ENCODE measurements at places on chromosomes 12 and 14.
A peak's percentile ranks its signal among the peaks of the same experiment; 100 is the strongest.

GRCh38 chr14:40870252-40870651, 736.4 kb upstream of the LRFN5 start:
- DNase-seq, result peak; percentile 3

DNA sequence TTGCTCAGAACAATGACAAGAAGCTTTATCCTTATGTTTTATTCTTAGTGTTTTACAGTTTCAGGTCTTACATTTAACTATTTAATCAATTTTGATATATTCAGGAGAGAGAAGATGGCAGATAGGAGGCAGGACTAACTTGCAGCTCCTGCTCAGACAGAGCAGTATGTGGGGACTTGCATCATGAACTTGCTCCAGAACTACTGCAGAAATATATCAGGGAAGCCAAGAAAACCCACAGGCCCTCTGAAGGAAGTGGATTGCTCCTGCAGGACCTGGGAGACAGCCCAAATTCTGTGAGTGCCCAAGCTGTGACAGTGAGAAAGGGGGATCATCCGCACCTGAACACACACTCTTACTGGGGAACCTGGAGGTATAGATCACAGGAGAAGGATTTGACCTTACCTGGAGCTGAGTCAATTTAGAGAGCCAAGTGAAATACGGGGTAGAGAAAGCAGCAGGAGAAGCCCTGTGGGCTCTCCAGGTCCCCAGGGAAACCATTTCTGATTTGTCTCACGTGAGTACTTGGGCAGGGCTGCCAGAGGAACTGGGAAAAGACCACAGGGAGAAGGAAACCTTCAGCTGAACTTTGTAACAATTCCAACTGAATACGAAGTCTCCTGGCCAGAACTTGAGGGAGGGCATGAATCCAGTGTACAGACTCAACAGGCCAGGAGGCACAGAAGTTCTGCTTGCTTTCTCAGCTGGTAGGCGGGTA, 28.9 kb upstream of the TSPAN8 start:
- DNase-seq, result no peak

- peak; percentile 55 for DNase-seq
These were observed 34.9 kb upstream of the SPTSSA start for GRCh38 chr14:34496679-34497513.

DNA sequence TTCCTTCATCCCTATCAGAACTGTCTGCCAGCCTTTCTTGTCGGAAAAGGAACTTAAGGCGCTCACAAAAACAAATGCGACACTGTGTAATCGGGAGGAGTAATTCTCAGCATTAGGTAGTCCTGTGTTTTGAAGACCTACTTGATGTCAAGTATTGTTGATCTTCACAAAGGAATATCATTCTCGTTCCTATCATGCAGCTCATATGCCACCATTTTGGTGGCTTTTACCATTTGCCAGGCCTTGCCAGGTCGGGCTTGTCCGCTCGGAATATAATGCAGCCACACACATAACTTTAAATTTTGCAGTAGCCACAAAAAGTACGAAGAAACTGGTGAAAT, 903 bp upstream of the PPP4R3A start:
- no peak for DNase-seq

GRCh38 chr14:34003691-34004090, 52.8 kb upstream of the EGLN3 start:
- no peak for DNase-seq

DNA sequence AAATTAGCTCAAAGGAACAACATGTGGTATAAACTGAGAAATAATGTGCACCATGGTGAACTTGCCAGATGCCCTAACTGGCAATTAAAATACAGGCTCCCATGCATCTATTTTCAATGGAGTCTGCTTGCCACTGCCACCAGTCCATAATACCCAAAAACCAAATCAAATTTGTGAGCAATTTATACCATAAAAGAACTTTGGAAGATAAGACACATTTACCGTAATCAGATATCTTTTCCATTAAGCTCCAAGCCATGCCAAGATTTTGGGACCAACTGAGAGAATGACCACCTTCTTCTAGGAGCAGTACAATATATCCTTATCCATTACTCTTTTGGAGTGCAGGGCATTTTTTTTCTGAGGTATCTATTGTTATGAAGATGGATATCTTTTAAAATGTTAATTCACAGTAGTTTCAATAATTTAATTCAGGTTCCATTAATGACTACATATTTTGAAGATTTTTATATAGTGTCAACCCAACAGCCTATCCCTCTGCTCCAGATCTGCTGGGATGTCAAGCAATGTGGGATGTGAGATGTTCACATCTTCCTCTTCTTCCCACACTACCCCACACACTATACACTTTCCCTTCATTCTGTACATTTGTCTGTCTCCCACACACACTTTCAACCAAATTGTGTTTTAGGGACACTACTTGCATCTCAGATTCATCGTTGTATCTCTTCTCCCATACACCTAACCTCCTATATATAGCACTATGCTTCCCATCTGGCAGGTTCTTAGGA, 53.3 kb downstream of the KIF21A start:
- no peak for DNase-seq

- no peak for DNase-seq
These were observed 45.2 kb upstream of the TUNAR start for GRCh38 chr14:95831468-95831867.
